Stimulated activated CD4-positive, alpha-beta T cell treated with anti-CD3 and anti-CD28 coated beads, Interleukin-12 subunit alpha, Interleukin-12 subunit beta, amount 100 ng/mL, for 48 hours (primary cell): ENCODE measurements at places on chromosomes 5 and 9.

DNA sequence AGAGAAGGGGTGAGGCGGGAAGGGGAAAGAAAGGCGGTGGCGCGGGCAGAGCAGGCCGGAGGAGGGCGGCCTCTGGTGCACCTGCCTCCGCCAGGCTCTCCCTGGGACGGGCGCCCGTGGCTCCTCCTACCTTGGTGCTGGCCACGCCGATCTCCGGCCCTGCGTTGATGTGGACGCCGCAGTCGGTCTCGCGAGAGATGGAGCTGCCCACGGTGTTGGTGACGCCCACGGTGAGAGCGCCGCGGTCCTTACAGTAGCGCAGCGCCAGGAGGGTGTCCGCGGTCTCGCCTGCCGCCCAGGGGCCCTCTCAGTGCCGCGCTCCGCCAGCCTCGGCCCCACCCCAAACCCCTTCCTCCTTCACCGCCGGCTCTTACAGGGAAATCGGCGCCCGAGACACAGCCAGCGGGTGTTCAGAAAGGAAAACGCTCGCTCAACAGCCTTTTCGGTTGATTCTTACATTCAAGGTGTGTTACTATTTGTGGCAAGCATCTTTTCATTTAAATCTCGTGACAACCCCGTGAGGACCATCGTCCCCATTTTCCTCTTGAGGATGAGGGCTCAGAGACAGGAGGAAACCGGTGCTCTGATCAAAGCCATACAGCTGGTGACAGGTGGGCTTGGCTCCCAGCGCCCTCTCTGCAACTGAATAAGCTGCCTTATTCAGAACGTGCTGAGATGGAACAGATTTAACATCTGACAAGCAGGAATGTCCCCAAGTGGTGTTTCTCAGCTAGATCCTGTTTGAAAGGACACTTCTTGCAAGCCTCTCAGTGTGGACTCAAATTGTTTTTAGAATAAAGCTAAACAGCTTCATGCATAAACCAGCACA, 22.0 kb upstream of the MAPK9 start:
- no peak for DNase-seq

- no peak for DNase-seq
Observed at GRCh38 chr9:79256691-79257213, 315.0 kb upstream of the TLE4 start.

DNA sequence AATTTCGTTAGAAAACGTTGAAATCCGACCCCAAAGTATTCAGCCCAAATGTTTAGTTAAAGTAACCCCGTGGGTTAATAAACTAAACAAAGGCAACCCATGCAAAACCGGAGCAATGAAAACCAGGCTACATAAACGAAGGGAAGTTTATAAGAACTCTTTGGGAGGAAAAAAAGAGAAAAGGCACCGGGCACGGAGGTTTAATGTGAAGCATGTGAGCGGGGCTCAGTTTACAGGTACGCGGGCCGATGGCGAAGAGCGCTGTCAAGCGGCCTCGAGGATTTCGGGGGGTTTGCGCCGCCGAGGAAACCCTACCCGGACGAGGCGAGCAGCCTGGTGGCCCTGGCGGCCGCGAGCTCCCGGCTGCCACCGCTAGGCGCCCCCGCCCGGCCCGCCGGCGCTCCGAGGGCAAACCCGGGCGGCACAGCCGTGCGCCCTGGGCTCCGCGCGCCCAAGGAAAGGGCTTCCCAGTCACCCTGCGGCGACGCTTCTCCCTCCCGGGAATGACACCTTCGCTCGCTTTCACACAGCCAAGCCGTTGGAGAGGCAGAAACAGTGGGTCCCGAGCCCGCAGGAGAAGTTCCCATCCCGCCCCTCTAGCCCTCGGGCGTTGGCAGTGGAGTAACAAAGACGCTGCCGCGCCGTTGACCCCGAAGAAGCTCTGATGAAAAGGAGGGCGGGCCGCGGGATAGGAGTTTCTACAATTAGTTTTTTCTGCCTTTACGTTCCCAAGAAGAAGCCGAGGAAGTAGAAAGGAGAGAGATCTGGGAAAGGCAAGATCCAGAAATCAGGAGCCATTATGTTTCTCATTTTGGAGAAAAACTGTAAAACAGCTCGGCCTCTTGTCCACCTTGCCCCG, 126.0 kb downstream of the TMEM174 start:
- DNase-seq: no peak

GRCh38 chr5:159741829-159742322, 174.4 kb upstream of the ADRA1B start:
- DNase-seq: no peak

DNA sequence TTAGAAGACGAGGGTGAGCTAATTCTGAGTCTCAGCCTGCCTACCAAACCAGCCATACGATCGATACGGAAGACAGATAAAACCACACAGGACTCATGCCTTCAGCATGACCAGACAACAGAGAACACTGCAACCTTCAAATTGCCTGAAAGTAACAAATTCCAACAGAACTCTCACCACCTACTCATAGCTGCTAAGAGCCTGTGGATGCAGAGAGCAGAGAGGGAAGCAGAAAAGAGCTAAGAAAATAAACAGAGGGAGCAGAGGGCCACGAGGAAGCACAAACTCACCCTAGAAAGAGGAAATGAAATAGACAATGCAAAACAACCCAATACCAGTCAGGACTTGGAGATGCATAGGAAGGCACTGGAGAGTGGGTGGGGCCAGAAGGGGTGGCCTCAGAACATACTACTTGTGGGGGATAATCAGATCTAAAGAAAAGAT, 86.7 kb upstream of the TAS2R1 start:
- DNase-seq: no peak

- no peak for DNase-seq
Observed at GRCh38 chr5:68739752-68740151, 354.1 kb upstream of the SLC30A5 start.
